ENCODE measurements at places on chromosomes 3 and 15.
A peak's percentile ranks its signal among the peaks of the same experiment; 100 is the strongest.

- no peak for DNase-seq
These were observed 503.1 kb downstream of the MCTP2 start for GRCh38 chr15:94734460-94734859.

GRCh38 chr3:57977818-57978235 lies 30.4 kb upstream of the FLNB start:
- DNase-seq = no peak

- DNase-seq = no peak
These were observed 413.9 kb upstream of the NR2F2 start for GRCh38 chr15:95916568-95916967.

GRCh38 chr3:175916191-175916934 lies 1057.2 kb downstream of the NAALADL2 start:
- DNase-seq = no peak

DNA sequence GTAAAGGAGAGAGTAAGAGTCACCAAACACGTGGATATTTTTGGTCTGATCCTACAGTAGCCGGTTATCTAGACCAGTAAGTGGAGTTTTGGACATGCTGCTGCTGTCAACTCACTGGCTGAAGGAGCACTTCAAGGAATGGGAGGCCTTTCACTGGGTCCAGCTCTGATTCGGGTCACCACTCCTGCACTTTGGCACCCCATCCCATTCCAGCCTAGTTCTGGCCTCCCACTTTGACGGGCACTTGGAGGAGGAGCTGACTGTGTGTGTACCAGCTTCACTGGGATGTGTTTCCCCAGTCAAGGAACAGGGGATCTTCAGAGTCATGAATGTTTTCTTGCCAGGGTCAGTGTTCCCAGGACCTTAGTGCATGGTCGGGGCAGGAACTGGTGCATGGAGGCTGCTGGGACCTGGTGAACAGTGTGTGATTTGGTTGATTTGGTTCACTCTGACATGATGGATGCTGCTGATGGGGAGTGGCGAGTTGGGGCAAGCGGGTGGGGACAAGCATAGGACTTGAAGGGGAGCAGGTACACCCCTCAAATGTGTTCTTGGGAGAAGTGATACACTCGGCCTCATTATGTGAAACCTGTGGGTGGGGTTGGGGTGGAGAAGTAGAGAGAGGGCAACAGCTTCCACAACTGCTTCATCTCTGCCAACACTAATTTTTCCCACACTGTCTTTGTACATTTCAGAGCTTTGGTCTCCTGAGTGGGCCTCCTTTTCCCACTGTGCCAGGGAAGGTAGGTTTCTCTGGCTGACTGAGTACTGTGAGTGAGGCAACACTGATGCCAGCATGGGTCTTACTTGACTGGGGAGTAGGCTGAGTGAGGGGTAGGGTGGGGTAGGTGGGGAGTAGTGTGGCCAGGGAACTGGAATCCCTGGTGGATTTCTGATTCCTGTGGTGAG lies 64.0 kb downstream of the RGMA start:
- DNase-seq = no peak

DNA sequence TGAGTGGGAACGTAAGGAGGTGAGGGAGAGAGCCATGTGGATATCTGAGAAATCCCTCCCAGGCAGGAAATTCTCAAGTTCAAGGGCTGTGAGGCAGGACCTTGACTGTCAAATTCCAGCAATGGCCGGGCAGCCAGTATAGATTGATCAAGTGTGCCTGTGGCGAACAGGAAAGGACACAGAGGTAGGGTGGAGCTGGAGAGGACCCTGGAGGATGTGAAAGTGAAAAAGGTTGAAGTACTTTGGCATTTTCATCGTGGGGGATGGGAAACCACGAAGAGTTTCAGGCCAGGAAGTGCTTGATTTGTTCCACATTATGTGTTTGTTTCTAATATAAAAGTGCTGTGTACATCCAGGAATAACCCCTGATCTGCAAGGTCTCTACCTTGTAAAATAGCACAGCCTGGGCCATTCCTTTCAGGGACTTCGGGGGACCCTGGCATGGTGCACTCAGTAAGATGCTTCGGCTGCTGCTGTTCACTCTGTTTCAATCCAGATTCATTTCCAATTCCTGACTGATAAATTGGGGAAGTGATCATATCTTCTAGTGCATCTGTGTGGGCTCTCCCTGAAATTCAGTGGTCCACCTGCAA lies 156.6 kb downstream of the MCTP2 start:
- no peak for DNase-seq

DNA sequence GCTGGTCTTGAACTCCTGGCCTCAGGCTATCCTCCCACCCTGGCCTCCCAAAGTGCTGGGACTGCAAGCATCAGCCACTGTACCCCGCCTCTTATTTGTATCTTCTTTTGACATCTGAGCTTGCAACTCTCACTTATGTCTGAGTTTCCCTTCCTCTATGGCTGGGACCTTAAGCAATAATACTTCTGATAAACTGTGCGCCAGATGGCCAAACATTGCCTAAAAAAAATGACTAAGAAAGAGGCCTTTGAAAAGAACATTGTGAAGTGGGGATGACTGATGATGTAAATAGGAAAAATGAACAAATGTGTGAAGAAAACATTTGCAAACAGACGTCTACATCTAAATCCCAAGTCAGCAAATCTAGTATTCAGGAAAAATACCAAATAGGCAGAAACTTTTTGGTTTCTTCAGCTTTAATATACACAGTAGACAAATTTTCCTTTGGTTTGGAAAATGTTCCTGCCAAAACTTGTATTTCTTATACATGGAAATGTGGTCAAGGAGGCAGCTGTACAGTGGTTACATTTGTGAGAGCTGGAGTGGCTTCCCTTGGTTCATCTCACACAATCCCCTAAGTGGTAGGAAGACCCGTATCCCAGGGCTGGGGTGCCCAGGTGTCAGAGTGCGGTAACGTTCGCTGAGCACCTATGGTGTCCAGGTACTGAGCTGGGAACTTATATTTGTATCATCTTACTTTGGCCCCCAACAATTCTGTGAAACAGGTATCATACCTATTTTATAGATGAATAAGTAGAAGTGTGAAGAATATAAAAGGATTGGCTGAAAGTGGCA lies 11.6 kb upstream of the TFRC start:
- DNase-seq = no peak

DNA sequence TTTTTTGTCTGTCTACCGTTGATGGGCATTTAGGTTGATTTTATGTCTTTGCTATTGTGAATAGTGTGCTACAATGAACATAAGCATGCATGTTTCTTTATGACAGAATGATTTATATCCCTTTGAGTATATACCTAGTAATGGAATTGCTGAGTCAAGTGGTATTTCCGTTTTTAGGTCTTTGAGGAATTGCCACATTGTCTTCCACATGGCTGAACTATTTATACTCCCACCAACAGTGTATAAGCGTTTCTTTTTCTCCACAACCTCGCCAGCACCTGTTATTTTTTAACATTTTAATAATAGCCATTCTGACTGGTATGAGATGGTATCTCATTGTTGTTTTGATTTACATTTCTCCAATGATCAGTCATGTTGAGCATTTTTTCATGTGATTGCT lies 89.6 kb upstream of the GALNT15 start:
- DNase-seq = peak; percentile 95

DNA sequence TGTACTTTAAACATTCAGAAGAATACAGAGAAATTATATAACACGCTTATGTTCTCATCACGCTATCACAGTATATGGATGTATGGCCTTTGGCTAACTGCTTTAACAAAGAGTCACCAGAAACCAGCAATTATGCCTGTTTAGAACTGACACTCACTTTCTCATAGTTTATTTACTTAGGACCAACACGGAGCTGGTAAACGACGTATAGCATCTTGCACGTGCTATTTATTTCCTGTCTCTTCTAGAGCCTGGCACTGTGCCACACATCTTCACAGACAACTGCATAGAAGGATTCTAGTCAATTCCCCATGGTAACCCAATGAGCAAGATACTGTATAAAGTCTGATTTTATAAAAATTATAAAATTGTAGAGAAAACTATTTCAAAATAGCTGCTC lies 43.6 kb downstream of the TBC1D2B start:
- peak; percentile 63 for DNase-seq

DNA sequence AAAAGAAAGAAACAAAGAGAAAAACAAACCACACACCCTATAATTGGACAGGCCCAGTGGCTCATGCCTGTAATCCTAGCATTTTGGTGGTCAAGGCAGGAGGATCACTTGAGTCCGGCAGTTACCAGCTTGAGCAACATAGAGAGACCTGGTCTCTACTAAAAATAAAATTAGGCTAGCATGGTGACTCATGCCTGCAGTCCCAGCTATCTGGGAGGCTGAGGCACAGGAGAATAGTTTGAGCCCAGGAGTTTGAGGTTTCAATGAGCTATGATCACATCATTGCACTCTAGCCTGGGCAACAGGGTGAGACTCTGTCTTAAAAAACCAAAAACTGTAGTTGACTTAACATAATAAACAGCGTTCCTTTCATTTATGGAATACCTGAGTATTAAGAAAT lies 72.3 kb upstream of the ST3GAL6 start:
- DNase-seq = no peak

GRCh38 chr3:41936384-41936783 lies 25.5 kb downstream of the ULK4 start:
- DNase-seq = no peak

DNA sequence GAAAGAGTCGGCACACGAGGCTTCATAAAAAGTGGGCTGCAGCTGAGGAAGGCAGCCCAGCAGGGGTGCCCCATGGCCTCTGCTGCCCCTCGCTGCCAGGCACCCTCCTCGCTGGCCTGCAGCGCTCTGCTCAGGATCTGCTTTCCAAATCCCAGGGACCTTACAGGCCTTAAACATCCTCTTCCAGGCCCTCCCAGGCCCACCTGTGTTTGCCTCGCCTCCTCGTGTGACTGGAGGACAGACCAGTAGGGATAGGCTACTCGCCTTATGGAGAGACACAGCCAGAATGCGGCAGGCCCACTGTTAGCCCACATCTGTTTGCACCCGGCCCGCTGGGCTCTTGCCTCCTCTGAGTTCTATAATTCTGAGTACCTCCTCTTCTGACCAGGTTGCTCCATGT lies 124.5 kb upstream of the PLXNA1 start:
- no peak for DNase-seq

- peak; percentile 85 for DNase-seq
These were observed 16.5 kb downstream of the SEMA3G start for GRCh38 chr3:52428151-52429005.

DNA sequence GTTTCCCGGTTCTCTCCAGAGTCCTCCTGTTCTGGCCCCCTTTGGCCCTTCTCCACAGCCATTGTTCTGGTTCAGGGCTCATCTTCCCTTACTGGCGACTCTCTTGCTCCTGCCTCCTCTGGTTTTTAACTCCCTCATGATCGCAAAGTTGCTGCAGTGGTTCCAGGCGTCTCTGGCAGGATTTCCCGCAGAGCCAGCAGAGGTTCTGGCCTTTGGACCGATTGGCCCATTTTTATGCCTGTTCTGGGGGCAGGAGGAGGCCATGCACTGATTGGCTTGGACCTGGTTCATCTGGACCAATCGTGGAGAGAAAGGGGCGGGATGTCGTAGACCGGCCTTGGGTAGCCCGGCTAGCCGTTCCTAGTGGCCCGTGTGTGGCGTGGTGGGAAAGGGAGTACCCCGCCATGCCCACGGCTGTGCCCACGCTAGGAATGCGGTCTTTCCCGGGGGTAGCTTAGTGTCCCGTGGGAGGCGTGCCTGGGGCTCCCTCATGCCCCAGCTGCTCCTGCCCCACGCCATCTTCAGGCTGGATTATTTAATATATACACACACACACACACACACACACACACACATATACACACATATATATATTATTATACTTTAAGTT lies 113.4 kb downstream of the FBLN2 start:
- DNase-seq = no peak

GRCh38 chr15:90161950-90162361 lies 39.2 kb upstream of the SEMA4B start:
- no peak for DNase-seq

DNA sequence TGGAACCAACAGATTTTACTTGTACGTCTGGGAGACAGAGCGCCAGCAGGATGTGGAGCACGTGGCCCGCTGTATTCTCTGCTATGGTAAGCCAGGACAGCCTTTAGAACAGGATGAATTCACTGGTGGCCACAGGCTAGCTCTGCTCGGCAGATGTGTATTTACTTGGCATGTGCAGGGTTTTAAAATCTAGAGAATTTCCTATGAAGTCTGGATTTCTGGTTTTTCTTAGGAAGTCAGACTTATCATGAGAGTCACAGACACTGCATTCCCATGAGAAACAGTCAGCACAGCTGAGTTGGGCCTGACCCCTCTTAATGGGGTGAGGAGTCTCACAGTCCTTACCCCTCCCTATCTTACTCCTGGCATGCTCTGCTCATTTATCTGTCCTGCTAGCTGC lies 84.6 kb upstream of the COL6A5 start:
- DNase-seq = peak; percentile 52

DNA sequence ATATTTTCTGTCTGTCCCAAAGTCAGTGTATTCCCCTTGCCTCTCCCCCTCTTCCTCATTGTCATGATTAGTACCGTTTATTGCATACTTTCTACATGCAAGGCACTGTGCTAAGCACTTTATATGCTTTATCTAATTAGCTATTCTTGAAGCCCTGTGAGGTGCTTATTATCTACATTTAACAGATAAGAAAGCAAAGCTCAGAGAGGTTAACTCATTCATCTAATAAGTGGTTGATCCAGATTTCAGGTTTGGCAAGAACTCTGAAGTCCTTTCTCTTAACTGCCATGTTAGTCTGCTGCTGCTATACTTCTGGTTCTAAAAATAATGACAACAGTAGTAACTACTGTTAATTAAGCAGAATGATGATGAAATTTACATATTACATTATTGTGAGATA lies 13.5 kb downstream of the IQGAP1 start:
- DNase-seq = peak; percentile 32

GRCh38 chr3:99633887-99634558 lies 4.4 kb upstream of the COL8A1 start:
- peak; percentile 55 for DNase-seq

DNA sequence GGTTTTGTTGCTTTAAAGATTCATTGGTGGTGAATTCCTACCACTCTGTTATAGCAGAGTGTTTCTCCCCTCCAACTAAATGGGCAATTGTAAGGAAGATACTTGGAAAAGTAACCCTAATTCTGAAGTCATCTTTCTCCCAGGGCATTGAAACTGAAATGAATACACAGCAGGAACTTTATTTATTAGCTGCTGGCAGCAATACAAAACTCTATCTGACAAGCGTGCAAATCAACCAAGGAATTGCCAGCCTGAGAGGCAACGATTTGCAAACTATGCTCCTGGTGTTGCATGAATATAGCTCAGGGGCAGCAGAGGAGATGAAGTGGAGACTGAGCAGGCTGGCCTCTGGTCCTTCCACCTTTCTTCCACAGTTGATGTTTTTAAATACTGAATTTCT lies 48.9 kb downstream of the CD200R1 start:
- DNase-seq = no peak

DNA sequence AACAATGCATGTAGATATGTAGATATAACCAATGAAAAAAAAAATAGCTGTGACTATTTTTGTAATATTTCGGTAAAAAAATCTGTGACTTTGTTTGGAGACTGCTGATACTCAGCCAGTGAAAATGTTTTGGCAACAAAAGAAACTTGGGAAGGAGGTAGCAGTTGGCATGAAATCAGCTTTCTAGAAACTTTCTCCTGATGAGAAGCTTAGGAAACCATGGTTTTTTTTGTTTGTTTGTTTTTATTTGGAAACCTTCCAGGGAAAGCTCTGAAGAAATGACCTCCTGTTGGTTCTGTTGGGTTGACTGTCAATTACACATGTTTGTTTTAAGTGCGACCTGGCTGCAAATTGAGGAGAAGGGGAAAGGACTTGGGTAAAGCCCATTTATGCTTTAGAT lies 445.9 kb downstream of the UNC13C start:
- no peak for DNase-seq

- DNase-seq = no peak
These were observed 211.7 kb upstream of the UBE2E1 start for GRCh38 chr3:23594066-23594465.

- no peak for DNase-seq
These were observed 841.3 kb downstream of the ROBO1 start for GRCh38 chr3:78926523-78926922.
